ENCODE measurements at places on chromosomes 5 and 9. TPM values are rescaled to one million over a fixed set of nuclear protein-coding genes. Genes with fewer than 3 reads are reported as not detected.
A peak's percentile ranks its signal among the peaks of the same experiment; 100 is the strongest.

DNA sequence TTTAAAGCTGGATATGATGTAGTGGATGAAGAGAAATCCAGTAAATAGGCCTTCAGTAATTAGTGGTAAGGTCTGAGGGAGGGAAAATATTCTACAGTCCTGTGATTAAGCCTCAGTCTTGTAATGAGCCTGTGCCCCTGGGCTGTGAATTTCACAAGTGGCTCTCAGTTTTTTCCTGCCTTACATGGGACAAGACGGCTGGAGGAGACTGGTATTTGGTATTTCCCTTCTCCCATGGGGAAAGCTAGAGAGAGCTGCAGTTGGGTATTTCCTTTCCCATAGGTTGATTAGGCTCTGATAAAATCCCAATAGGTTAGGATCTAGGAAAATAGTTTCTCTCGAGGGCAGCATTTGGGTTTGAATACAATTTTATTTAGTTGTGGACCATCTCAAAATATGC is 62.2 kb upstream of the GNA14 start:
- peak; percentile 22 for DNase-seq

GRCh38 chr5:180207593-180207992 is 1.4 kb downstream of the RASGEF1C start:
- DNase-seq: no peak

- no peak for DNase-seq
Observed at GRCh38 chr9:98964201-98964600, 20.5 kb downstream of the COL15A1 start.

DNA sequence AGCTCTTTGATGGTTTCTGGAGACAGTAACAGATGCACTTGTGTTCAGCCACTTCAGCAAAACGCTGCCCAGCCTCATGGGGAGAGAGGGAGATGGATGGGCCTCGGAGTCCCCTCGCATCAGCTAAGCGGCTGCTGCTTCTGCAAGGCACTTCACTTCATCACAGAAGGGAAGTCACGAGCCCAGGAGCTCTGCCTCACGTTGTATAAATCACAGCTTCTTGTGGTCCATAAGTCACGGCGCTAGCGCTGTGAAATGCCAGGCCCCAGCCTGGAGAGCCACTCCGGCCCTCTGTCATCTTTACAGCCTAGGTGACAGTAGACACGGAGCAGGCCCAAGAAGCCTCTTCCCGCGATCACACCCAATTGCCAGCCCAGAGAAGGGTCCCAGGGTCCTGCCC is 23.4 kb downstream of the DBH start:
- DNase-seq: no peak

DNA sequence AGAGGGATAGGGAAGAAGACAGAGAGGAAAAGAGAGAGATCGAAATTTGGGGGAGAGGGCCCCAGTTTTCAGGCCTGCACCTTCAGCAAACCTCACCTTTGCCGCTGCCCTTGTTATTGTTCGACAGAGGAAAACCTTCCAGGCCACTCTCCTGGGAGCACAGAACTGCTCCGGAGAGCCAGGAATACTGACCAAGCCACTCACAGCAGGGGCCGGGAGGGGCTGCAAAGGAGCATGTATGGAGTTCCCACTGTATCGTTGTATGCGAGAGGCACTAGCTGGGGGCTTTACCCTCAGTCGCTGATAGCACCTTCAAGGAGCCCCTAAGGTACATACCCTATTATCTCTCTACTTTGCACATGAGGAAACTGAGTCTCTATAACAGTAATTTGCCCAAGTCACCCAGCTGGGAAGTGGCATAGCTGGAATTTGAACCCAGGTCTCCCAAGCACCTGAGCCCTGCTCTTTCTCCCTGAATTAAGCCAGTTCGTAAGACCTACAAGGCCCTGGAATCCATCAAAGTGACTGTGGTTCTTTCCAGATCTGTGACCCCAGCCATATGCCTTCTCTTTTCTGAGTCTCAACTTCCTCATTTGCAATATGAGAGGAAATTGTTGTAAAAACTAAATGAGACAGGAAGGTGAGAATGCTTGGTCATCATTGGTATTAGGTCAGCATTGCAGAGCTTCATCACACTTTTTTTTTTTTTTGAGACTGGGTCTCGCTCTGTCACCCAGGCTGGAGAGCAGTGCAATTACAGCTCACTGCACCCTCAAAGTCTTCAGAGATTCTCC is 21.0 kb upstream of the FOXE1 start:
- no peak for DNase-seq

DNA sequence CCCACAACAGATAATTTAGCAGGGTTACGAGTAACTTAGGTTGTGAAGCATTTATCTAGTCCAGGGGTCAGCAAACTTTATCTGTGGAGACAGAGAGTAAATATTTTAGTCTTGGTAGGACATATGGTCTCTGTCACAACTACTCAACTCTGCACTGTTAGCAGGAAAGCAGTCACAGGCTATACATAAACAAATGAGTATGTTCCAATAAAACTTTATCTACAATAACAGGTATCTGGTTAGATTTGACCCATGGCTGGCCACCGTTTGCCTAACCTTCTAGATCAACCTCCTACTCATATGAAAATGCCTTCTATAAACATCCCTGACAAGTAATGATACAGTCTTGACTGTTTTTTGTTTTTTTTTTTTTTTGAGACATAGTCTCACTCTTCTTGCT is 13.0 kb upstream of the HK3 start:
- DNase-seq: no peak

DNA sequence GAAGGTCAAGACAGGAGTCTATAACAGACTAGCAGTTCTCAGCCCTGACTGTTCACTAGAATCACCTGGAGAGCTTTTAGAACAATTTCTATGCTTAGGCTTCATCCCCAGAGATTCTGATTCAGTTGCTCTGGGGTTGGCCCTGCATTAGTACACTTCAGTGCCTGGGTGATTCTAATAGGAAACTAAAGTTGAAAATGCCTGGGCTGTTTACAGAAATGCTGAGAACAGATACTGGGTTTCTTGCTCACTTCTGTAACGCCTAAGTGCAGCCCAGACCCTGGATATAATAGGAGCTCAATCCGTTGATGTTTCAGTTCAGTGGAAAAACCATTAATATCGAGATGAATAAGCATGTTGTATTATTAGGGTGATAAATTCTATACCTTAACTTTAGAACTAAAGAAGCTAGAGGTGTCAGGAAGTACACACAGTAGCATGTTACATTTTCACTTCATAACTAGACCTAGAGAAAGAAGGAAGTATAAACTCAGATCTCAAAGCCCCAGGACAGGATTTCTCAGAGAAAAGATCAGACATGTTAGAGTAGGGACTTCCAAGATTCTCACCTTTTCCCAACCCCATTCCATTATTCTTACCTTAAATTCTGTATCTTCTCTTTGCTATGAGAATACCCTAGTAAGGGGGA is 20.4 kb downstream of the HAVCR2 start:
- DNase-seq: no peak

RANBP3L gene
- total RNA-seq: 0.76 TPM

GPR150 gene
- total RNA-seq: 0.34 TPM

PDE6A gene
- 0.02 TPM for total RNA-seq

PCDHA9 gene
- not detected for total RNA-seq

SEMA5A gene
- total RNA-seq: 10.5 TPM

IFNK gene
- not detected for total RNA-seq

Measured in M059J (cell line).